ENCODE measurements at places on chromosomes 11 and 22.

DNA sequence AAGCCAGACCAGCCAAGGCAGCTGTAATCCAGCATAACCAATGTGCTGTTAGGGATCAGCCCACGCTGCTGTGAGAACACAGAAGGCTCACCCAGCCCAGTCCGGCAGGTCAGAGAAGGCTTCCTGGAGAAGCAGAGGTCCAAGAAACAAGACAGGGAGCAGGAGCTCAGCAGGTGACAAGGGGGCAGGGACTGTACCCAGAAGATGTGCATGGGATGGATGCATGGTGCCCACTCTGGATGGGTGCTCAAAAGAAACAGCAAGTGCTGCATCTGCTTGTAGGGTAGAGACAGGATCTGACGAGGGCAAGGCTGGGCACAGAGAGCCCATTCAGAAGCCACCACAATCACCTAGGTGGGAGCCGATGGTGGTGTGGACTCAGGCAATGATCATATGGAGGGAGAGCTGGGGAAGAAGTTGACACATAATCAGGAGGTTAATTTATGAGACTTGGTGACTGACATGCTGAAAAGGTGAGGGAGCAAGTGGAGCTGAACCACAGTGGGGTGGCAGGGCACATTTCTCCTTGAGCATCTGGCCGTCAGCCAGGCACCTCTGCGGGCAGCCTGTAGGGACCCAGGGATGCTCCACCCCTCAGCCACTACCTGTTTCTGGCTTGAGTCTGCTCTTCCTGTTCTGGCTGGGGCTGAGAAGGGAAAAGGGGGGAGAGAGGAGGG lies 102.3 kb upstream of the DRD2 start:
- no peak for DNase-seq

GRCh38 chr11:74279256-74279655 lies 32.2 kb downstream of the P4HA3 start:
- no peak for DNase-seq

DNA sequence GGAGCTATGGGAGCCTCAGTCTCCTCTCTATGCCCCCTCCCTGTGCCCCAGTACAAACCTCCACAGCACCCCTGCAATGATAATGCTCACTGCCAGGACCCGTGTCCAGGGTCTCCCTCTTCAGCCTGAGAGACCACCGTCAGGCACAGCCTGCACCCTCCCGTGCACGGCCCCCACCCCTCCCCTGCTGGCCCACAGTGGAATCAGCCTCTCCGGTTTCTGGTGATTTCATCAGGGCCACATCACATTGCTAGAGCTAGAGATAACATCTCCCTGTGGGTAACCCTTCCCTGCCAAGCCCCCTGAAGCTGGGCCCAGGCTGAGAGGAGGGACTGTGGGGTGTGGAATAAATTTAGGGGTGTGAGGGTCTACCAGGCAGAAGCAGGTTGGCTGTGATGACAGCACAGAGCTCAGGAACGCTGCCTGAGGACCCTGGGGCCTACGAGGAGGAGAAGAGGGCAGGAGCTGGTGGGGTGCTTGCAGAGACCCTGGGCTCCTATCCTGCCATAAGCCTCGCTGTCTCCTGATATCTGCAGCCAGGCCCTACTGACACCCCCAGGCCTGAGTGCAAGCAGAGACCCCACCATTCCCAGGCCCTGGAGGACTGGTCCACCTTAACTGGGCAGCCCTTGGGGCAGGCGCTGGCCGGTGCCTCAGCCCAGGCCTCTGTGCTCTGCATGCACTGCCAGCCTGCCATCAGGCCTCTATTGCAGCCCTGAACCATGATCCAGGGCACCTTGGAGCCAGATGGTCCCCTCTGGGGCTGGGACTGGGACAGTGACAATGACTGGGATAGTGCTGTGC lies at the start of gene KLHDC7B:
Gene KLHDC7B, plus strand, starts transcription at position 378 of the 804 bp plus-strand sequence. Its CDS starts 345 bp downstream, at position 723.
- no peak for DNase-seq

GRCh38 chr11:472816-473215 lies 22.7 kb downstream of the PTDSS2 start:
- no peak for DNase-seq

DNA sequence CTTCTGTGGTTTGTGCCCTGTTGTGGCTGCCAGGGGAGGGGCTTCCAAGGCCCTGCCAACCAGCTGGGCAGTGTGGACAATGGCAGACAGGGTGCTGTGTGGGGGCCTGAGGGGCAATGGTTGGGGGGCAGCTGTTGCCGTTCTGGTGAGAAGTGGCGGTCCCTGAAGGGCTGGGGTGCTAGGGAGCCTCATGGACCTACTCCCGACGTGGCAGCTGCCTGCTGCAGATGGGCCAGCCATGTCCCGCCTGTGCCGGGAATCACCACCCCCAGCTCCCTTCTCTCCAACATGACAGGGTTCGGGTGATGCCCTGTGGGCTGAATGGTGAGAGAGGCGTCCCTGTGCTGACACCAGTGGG lies 74.2 kb downstream of the KCNQ1 start:
- DNase-seq, result no peak

GRCh38 chr11:88433536-88434230 lies 96.1 kb upstream of the CTSC start:
- DNase-seq, result no peak

DNA sequence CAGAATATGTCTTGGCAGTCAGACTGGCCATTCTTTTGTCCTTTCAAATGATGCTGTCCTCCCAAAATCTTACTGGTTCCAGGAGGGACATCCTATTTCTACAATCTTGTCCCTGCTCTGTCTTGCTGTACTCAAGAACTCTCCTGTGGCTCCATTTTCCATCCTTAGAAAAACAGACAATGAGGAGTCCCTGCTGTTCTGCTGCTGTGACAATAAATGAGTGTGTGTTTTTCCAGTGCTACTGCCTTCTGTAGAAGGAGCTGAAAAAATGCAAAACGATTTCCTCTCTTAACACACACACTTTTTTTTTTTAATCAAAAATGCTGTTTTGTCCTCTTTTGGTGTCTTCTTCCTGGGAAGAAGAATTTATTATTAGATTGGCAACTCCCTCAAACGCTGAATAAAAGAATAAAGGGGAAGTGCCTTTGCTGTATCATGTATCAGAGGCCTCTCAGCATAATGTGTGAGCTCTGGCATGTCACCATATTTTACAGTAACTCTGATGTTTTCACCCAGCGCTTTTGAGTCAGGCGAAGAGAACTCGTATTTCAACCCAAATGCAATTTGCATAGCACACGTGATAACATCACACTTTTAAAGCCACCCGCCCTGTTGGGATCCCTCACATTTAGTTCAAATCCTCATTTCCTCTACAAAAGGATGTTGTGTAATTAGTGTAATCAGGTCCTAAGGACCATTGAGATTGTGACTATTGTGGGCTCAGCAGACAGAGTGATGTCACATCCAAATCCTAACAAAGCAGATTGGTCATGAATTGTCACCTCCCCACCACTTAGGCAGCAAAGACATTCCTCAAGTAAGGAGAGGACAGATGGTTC lies 496.0 kb upstream of the LARGE1 start:
- no peak for DNase-seq

- no peak for DNase-seq
These were observed 418.2 kb downstream of the METTL15 start for GRCh38 chr11:28526406-28526751.

GRCh38 chr22:21642584-21643448 lies 714 bp downstream of the SDF2L1 start:
- DNase-seq, result no peak

DNA sequence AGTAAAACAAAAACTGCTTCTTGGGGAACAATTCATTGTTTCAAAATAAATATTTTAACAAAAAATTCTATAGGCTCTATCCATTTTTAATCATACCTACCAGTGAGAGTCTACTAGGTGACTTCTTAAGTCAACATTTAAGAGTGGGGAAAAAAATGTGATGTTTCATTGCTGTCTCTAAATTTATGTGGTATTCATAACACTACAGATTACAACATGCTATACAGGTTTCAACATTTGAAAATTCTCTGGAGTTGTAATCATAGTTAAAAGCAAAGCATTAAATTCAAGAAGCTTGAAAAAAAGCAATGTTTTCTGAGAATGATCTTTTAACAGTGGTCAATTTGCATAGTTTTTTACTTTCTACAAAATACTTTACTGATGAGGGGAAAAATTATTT lies 18.3 kb downstream of the SBF2 start:
- no peak for DNase-seq
